ENCODE measurements at places on chromosomes 7 and 10.

DNA sequence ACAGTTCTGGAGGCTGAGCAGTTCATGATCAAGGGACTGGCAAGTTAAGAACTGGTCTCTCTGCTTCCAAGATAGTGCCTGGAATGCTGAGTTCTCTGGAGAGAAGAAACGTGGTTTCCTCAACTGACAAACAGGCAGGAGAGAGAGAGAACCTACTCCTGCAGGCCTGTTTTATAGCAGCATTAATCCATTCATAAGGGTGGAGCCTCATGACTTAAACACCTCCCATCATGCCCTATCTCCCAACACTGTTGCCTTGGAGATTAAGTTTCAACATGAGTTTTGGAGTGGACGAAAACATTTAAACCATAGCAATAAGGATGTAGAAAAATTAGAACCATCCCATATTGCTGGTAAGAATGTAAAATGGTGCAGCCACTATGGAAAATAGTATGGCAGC is 32.3 kb upstream of the IMMP2L start:
- DNase-seq, result no peak

DNA sequence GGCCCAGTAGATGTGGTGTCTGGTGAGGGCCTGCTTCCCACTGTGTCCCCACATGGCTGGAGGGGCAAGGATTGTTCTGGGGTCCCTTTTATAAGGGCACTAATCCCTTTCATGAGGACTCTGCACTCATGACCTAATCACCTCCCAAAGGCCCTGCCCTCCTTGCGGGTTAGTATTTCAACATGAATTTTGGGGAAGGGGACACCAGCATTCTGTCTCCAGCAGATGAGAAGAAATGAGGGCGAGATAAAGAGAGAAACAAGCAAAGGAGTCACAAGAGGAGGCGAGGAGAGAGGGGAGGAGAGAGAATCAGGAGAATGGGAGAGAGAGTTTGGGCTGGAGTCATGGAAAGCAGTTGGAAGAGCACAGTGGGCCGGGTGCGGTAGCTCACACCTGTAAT is 83.7 kb downstream of the C10orf105 start:
- DNase-seq, result no peak

DNA sequence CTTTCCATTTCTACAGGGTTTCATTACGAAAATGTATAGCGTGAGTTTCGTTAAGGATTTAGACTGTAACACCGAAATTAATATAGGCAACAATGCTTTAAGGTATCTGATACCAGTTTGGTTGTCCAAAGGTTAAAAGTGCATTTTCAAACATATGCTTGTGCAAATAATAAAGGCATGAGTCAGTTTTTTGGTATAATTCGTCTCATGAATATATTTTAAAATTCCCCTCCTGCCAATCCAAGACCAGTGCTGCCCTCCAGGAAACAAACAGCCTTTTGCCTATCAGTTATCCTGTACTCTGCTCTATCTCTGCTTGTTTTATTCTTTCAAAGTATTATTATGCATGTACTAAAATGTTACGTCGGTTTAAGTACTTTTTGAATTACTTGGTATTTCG is 2.0 kb downstream of the LCOR start:
- DNase-seq, result no peak

DNA sequence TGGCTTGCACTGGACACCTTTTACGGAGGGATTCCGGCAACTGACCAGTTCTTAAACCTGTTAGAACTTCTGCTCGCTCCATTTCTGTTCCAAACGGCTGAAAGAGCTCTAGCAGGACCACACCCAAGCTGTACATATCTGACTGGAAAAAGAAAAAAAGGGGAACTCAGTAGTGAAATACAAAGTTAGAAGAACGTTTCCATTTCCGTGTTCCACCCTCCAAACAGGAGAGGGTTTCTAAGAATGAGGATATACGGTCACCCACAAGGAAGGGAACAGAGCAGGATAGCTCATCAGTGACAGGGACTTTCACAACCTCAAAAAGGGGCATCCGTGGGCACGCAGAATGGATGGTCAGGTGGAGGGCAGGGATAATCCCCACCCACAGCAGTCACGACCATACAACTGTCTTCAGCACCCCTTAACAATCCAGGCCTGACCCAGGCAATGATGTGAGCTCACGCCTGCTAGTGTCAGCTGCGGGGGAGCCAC is 4.3 kb upstream of the ANKRD61 start:
- DNase-seq, result no peak

DNA sequence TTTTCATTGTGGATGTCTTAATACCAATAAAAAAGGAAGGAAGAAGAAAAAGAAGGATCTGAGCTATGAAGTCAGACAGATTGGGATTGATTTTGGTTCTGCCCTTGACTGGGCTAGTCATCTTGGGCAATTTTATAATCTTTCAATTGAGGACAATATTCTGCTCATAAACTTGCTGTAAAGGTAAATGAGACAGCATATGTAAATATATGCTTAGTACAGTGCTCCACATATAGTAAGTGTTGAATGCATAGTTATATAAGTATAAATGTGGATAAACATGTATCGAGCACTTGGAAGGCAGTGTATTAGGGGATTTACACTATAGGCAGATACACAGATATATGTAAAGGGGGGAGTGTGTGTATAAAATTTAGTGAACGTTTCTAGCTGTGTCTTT is 85.1 kb downstream of the ST7 start:
- DNase-seq, result no peak

GRCh38 chr10:79202188-79203013 is 133.6 kb downstream of the ZMIZ1 start:
- DNase-seq, result no peak

- no peak for DNase-seq
These were observed 62.7 kb downstream of the ADCYAP1R1 start for GRCh38 chr7:31114593-31115343.

- DNase-seq, result no peak
These were observed 408.7 kb downstream of the PHTF2 start for GRCh38 chr7:78207269-78207668.

DNA sequence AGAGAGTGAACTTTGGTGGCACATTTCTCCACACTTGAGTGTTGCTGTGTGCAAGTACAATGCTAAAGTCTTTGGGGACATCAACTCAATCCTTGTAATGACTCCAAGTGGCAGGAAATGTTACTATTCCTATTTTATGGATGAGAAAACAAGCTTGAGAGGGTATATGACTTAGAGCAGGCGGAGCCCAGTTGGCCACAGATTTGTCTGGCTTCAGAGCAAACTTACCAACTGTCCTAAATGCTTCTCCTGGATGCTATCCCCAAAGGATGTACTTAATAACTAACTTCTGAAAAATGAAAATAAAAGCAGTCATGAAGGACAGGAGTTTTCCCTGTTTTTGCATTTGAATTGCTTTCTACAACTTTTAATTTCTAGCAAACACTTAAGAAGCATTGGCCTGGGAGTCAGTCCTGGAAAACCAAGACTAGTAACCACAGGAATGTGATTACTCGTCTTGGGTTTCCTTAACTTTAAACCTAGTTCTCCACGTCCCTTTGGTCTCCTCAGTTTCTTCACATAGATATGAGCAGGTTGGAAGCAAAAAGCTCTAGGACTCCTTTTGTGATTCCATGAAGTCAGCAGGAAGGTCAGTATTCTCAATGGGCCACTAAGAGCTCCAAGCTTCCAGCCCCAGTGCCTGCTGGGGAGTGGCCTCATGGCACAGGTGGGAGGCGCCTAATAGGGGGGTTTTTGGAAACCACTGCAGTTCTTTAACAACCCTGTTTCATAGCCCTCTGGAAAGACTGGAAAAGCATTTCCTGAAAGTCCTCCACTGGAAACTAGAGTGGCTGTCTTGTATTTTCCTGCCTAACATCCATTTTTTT is 140.8 kb downstream of the GLCCI1 start:
- no peak for DNase-seq

GRCh38 chr7:110066843-110067242 is 1024.1 kb upstream of the LRRN3 start:
- no peak for DNase-seq

- no peak for DNase-seq
These were observed 966.8 kb downstream of the LRMDA start for GRCh38 chr10:76398043-76398710.

- DNase-seq, result peak; percentile 30
These were observed 26.9 kb upstream of the TRIM56 start for GRCh38 chr7:101058355-101058754.
